ENCODE measurements at places on chromosomes 12 and 14.

DNA sequence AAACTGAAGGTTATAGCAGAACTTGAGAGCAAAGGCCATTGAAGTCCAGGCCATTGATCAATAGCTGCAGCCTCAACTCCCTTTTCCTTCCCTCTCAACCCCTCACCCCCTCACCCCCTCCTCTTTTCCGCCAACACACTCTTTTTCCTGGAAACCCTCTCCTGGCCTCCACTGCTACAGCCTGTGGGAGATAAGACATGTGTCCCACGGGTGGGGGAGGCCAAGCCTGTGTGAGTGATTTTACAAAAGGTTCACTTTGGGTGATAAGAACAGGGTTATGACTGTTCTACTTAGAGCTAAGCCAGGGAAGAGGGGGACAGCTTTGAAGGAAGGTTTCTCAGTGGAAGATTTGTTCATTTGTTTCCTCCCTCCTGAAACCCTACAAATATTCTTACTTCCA is 9.2 kb upstream of the FGF23 start:
- no peak for DNase-seq

DNA sequence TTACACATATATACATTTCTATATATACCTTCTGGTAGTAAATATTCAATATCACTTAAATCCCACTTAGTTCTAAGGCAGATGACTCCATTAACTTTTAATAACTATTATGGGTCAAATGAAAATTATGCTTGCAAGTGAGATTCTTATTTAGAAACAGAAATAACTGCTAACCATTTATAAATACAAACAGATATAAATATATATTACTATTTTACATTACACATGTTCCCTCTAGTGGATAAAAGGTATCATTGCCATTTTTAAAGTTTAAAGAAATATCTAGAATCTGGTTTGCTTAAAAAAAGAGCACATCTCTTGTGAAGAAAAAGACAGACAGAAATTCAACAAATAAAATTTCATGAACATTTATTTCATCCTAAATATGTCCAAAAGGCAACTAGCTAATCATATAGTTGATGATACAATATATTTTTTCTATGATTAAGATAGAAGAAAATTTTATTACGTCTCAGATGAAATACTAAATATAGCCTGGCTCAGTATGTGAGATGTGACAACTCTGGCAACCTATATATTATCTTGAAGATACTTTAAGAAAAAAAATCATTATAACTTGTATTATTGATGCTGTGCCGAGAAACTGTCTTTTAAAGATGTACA is 11.7 kb upstream of the RAD51AP1 start:
- no peak for DNase-seq

DNA sequence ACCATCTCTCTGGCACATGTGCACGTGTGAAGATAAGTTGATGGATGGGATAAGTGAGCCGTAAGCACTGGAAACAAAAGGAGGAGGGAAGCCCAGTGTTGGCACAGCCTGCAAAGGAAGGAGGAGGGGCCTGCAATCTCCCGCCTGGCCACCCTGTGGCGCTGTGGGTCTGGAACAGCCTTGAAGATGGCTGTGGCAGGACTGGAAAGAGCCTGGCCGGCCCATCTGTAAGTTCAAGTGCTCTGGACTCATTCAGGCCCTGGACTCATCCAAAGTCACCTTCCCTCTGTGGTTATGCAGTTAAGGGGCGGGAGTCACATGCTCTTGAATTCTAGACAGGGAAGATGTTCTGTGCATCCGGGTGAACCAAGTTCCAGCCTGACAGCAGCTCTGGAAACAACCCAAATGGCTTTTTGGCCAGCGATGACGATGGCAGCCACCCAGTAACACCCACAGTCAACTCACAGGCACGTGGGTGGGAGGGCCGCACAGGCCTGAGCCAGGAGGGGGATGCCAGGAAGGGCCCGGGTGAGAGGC is 50.4 kb downstream of the CHGA start:
- DNase-seq, result peak; percentile 52

GRCh38 chr12:124917841-124918621 is 3.6 kb upstream of the UBC start:
- DNase-seq, result no peak

- DNase-seq, result peak; percentile 60
Measured at GRCh38 chr12:7937833-7938506, 2.0 kb upstream of the SLC2A3 start.

DNA sequence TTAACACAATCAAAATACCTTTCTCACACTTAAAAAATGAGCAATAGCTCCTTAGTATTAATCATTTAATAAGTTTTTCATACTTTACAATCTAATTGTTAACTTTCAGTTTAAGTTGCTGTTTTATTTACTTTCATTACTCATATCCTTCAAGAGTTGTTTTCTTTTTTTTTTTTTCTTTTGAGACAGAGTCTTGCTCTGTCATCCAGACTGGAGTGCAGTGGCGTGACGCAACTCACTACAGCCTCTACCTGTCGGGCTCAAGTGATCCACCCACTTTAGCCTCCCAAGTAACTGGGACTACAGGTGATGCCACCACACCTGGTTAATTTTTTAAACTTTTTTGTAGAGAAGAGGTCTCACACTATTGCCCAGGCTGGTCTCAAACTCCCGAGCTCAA is 16.1 kb downstream of the ZBTB1 start:
- no peak for DNase-seq

DNA sequence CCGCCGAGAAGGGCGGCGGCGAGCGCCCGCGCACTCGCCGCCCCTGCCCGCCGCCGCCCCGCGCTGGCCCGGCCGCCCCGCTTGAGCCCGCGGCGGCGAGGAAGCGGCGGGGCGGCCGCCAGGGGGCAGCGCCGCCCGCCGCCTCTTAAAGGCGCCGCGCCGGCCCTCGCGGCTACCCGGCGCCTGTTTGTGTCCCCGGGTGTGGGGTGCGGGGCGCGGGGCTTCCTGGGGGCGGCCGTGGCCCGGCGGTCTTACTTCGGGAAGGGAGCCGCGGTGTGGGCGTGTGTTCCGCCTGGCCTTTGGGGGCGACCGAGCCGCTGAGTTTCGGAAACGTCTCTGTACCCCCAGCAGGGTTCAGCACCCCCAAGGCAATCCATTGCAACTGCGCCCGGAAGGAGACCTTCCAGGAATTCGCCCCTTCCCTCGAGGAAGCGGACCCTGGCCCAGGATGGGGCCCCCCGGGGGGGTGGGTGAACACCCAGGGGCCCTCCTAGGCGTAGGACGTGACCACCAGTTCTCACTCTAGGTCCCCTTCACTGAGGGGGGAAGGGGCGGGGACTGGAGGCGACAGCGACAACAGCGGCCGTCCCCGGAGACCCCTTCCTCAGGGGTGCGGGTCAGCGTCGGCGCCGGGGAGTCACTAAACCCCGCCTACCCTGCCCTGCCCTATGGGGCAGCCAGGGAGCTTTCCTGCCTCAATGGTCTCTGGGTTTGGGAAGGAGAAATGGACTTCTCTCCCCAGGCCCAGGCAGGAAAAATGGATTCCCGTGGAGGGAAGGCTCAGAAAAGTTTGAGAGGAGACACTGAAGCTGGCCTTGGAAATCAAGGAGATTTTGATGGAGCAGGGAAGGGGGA is at the start of gene ITPK1:
Gene ITPK1 (minus strand): TSS at position 105 of the 855 bp plus-strand sequence. CDS start 762 bp downstream, outside the sequence.
- DNase-seq, result peak; percentile 67

DNA sequence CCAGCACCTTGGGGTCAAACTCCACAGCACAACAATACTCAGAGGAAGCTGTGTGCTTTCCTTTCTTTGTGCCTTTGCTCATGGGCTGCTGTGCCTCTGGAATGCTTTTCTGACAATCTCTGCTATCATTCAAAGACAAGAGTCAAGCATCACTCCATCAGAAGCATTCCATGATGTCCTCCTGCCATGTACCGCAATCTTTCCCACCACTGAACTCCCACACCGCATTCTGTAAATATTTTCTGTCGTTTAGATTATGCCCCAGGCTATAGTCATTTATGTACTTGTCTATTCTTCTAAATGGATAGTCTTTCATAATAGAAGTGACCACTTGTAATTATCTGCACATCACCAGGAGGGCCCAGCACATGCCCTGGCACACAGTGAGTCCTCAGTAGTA is 327.8 kb downstream of the PDZRN4 start:
- no peak for DNase-seq

GRCh38 chr12:43098766-43099550 is 453.0 kb downstream of the ADAMTS20 start:
- DNase-seq, result no peak

- DNase-seq, result no peak
Measured at GRCh38 chr14:64960762-64961276, 11.3 kb downstream of the RAB15 start.

GRCh38 chr12:26726956-26727355 is 106.0 kb downstream of the ITPR2 start:
- no peak for DNase-seq

GRCh38 chr12:6494968-6495367 is 1.1 kb downstream of the NCAPD2 start:
- no peak for DNase-seq

GRCh38 chr12:124332058-124332672 is 37.3 kb downstream of the RFLNA start:
- DNase-seq, result no peak

DNA sequence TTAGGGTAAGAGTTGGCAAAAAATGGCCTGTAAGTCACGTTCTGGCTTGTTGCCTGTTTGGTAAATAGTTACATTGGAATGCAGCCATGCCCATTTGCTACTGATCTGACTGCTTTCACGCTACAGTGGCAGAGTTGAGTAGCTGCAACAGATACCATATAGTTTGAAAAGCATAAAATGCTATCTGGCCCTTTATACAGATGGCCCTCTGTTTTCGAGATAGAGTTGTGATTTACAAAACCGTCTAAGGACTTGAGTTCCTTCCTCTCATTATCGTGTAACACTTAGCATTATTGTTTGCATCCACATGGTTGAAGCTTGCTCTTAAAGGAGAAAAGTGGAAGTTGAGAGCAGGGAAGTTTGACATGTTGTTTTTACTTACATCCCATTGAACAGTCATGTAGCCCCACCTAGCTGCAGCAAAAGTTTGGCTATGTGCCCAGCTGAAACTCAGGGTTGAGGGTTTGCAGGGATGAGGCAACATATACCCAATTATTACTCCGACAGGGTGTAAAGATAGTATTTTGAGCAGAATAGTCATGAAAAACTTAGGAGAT is 11.3 kb upstream of the SCFD1 start:
- DNase-seq, result no peak

DNA sequence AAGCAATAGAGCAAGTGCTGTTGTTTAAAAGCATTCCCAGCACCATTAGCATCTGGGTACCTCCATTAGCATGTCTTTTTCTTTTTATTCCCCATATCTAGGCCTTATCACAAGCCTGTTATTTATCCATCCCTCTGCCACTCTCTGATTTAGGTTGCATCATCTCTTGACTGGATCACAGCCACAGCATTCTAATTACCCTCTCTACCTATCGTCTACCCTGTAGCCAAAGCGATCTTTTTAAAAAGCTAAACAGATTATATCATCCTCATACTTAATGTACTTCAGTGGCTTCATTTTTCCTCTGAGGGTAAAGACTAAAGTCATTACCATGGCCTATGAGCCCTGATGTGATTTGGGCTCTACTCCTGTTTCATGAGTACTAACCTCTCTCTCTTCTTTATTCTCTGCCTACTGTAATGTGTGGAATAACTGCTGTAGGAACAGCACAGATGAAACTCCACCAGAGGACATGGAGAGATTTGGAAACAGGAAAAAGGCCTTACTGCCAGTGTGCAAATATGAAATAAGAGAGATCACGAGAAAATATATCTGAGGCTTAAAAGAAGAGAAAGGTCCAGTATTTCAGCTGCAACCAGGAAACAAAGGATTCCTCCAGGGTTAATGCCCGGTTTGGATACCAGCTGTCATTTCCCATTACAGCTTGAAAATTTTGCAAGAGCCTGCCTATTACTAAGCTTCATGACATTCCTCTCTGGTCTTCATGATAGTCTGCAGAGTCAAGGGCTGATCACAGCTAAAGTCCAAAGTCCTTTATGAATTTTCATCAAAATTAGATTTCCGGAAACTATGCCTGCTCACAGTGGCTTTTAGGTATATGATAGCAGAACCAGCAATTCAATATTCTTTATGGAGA is 422.5 kb upstream of the PDE3A start:
- no peak for DNase-seq

DNA sequence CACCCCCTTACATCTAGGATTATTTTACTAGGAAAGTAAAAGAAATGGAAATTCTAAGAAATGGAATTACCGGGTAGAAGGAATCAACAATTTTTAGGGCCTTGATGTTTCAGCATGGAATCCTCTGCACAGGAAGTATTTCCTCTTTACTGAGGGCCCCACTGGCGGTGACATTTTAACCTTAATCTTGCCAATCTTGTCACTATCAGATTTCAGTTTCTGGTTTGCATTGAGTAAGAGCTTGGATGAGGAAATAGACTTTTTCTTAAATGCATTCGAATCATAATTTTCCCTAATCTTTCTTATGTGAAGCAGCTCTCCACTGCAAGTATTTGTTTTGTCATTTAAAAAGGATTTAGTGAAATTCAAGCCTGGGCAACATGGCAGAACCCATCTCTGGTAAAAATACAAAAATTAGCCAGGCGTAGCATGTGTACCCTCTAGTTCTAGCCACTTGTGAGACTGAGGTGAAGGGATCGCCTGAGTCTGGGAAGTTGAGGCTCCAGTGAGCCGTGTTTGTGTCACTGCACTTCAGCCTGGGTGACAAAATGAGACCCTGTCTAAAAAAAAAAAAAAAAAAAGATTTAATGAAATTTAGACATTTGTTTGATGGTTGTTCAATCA is 40.7 kb downstream of the TPCN1 start:
- peak; percentile 69 for DNase-seq

DNA sequence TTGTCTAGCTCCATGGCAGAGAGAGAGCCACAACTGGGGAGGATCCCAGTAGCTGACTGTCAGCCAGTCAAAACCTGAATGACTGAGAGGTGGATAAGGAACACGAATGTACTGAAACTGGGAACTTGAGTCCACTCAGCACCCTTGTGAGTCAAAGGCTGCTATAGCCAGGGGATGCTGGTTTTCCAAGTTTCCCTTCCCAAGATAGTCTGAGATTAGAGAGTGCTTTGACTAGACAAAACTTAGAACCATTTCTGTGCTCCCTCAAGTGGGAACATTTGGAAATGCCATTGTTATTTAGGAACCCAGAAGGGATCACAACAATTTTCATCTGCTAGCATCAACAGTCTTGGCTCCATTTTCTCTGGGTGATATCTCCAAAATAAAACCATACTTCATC is 4.0 kb downstream of the PRKAG1 start:
- no peak for DNase-seq

DNA sequence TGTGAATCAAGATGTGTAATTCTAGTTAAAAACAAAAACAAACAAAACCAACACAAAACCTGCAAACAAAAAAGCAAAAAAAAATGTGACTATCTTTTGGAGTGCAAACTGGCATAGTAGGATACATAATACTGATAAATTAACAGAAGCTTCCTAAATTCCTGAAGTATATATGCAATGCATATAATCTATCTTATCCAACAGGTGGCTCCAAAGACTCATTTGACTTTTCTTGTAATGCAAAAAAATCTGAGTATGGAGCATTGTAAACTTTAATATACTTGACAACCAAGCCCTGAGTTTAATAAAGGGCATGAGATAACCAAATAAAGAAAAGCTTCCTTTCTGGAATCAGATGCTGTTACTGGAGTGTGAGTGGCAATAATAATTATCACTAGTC is 1003.6 kb downstream of the FSCB start:
- DNase-seq, result no peak

GRCh38 chr14:26454105-26454504 is 143.7 kb downstream of the NOVA1 start:
- DNase-seq, result no peak

All from activated CD8-positive, alpha-beta T cell treated with anti-CD3 and anti-CD28 coated beads, Interleukin-2, amount 10 ng/mL, durations not matched to agents 7 days and 5 days (primary cell).